NCI-H1092 treated with DMSO at 0.1 percent for 48 hours (cell line): ENCODE measurements at places on chromosomes 12 and 14.

DNA sequence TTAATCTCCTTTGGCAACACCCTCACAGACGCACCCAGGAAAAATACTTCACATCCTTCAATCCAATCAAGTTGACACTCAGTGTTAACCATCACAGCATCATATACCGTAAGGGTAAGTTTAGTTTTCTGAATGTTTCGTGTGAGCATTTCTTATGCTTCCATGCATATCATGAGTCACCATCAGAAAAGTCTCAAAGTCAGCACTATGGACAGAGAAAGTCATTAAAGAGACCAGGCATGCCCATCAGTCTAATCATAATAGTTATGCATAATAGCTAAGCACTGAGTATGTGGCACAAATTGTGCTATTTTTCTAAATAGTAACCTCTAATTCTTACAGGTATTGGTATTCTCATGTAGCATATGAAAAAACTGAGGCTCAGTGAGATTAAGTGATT, 158.8 kb upstream of the PRMT8 start:
- no peak for DNase-seq

- DNase-seq: no peak
Measured at GRCh38 chr12:10243818-10244520, 31.3 kb downstream of the GABARAPL1 start.

- DNase-seq: no peak
Measured at GRCh38 chr12:55760663-55761062, 17.7 kb downstream of the GDF11 start.

DNA sequence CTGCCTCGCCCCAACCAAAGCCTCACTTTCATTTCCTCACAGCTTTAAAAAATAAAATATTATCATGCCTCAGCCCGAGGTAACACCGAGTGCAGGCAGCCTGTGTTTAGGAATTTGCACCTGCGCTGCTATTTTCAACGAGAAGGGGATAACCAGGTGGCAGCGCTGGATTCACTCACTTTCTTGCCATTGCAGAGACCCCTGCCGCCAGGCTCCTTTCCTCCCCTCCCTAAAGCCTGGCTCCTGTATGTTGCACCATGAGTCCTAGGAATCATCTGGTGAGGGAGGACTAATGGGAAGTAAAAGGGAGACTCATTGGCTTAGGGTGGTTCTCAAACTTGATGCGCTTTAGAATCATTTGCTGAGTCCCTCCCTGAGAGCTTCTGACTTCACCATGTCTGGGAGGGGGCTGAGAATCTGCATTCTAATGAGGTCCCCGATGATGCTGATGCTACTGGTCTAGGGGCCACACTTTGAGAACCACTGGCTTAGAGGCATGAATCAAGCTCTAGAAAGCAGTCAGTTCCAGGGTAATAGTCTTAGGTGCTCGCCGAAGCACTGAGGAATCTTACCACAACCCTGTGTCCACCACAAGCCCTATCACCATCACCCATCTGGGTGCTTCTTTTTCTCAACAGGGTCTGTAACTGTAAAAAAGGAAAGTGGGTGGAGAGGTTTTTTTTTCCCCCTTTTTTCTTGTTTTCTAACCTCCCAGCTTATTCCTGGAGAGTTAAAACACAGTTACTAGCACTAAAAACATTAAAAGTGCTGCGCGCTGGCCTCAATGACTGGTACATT, 83.8 kb downstream of the SLC38A1 start:
- DNase-seq: no peak

DNA sequence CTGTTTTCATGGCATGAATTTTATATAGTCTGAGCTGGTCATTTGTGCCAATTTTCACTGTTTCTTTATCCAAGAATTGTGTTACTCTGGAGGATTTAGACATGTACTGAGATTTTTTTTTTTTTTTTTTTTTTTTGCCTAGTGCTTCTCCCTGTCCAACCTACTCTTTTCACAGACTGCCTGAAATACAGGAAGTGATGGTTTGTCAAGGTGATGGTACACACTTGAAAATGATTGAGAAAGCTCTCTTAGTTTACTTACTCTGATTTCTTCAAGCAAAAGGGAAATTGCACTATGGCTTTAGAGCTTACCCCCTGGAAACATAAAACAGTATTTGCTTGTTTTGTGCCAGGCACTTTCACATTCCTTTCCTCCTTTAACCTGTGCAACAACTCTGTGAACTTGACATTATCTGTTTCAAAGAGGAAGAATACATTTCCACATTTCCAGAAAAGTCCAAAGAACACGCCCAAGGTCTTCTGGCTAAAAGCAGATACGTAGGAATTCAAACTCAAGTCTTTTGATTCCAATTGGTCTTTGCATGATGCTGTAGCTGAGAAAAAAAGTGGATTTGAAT, 181.1 kb downstream of the SLC15A5 start:
- DNase-seq: no peak

DNA sequence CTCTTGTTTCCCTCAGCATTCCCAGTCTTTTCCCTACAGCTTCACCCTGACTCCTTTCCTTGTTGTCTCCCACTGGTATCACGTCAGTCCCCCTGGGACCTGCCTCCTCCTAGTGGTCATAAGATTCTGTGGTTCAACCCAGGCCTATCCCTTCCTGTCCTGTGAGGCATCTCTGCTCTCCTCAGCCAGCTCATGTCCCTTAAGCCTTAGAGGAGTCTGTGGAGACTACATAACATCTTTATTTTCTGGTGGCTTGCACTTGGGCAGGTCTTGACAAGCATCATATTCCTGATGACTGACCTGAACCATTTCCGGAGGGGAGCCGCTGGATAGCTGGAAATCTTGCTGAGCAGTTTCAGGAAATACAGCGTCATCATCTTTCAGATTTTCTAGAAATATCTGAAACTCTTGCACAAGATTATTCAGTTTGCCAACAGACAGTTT, 688 bp downstream of the C12orf71 start:
- DNase-seq: no peak

DNA sequence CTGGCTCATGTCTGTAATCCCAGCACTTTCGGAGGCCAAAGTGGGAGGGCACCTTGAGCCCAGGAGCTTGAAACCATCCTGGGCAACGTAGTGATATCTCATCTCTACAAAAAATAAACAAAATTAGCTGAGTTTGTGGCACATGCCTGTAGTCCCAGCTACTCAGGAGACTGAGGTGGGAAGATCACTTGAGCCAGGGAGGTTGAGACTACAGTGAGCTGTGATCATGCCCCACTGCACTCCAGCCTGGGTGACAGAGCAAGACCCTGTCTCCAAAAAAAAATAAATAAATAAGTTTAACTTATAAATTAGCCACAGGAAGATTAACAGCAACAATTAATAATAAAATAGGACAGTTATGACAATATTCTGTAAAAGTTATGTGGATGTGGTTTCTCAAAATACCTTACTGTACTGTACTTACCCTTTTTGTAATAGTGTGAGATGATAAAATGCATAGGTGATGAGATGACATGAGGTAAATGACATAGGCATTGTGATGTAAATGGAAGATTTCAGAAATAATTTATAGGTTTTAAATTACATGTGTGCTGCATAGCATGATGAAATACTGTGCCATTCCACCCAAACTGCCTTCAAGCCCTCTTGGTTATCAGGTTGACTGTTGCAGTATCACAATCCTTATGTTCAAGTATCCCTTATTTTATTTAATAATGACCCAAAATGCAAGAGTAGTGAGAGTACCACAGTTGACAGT, 22.0 kb downstream of the USP15 start:
- DNase-seq: no peak

DNA sequence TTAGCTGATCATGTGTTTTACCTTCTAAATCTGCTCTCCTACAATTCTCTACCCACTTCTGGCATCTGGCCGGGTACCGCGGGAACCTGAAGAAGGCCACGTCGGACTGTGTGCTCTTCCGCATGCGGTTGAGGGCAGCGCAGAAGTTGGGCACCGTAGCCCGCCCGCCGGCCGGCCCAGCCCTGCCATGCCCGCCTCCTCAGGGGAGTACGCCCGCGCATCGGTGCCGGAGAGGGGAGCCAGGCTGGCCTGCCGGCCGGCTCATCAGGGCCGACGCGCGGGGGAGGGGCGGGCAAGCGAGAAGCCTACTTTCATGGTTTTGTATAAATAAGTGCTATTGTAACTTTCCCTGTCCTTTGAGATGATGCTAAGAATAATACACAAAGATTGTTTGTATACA, 19.9 kb upstream of the ADAMTS20 start:
- DNase-seq: no peak

DNA sequence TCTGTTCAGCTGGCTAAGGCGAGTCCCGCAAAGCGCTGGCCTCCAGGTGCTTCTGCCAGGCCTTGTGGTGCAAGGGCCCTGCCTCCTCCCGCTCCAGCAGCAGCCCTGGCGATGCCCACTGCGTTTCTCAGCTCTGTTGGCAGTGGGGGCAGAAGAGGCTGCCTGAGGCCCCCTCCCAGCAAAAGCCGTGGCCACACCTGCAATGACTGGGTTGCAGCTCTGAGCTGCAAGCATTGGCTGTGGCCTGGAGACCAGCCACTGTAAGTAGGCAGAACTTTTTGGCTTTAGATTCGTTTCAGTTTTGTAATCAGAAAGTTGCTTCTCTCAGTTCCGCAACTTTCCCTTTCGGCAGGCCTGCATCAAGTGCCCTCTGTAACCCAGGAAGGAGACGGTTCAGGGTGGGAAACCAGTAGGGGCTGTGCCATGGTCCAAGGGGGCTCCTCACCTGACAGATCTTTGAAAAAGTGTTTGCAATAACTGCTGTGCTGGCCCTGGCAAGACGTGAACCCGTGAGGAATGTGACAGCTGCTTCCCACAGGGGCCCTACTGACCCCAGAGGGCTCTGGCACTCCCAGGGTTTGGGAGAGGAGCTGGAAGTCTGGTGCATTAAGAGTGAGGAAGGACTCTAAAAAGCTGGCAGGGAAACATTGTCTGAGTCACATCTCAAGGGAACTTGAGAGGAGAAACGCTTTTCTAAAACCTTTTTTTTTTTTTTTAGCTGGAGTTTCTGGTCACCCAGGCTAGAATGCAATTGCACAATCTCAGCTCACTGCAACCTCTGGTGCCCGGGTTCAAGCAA, 54.5 kb upstream of the MAX start:
- no peak for DNase-seq

DNA sequence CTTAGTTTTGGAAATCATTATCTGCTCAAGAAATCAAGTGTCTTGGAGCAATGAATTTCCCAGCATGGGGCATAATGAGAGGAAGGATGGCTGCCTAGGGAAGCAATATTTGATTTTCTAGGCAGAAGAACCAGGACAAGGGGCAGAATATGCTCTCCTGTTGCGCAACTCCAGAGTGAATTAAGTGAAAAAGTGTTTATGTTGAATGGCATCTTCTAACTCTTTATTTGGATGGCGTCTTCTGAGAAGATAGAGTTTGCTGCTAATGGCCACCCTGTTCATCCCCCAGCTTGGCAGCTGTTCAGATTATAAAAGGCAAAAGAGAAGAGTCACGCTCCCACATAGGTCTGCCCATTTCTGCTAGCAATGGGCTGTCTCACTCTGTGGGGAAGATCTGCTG, 1278.1 kb downstream of the AACS start:
- no peak for DNase-seq

DNA sequence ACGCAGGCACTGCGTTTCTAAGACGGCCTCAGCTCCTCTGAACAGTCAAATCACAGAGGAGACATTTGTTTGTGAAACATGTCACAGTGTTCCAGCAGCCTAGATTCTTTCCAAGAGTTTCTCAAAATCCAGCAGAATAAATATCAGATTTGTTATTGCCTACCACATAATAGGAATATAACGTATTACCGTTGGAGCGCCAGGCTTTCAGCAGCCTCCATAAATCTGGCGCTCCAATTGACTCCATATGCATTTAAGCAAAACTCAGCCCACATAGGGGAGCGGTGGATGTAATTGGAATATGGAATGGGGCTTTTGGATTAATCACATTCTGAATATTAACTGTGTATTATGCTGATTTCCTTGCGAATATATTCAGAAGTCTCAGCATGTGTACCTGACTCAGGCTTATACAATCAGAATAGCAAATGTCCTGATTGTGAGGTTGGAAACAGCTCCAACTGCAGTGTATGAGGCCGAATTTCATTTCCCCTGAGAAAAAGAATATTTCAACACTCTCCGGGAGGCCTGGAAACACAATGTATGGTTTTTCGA, 174.0 kb downstream of the ASCL4 start:
- no peak for DNase-seq

GRCh38 chr12:104964856-104965205, 6.7 kb upstream of the SLC41A2 start:
- no peak for DNase-seq

DNA sequence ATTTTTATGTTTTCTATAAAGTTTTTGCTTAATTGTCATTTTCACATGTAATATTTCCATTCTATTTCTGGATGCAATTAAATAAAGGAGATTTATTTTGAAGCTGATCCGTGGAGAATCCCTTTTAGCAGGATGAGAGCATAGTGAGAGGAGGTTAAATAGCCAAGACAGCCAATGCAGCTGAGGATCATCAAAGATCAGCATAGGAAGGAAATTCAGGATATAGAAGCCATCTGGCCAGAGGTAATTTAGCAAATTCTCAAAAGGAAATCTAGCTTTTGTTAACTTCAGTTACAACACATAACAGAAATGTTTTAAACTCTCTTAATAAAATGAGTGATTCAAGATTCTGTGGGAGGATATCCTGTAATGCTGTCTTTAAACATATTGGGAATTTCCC, 122.8 kb upstream of the PDE3A start:
- no peak for DNase-seq

DNA sequence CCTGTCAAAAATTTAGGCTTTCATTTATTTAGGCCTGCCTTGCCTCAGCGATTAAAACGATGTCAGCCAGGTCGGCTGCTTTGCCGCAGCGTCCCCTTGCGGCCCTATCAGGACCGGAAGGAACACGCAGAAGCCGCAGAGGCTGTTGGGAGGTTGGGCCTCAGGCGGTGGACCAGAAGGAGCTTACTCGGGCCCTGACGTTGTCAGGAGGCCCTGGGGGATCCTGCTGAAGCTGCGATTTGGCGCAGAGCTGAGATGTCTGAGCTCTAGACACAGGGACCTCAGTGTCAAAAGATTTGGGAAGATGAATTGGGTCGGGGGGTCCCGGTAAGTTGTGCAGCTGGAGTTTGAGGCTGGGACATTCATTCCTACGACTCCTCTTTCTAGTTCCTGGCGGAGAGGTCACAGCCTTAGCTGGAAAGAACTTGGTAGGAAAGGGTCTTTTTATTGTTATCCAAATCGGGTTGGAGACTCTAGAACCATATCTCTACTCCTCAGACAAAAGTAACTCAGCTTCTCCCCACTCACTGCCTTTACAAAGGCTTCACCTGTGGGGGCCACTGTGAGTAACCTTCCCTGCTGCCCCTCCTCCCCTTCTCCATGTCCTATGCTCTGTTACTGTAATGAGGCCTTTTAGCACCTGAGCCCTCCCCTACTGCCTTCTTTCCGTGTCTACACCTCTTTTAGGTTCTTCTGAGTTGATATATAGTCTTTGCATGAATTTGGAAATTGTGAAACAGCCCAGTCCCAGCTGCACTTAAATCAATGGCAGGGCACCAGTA, 6.6 kb upstream of the ABCD2 start:
- DNase-seq: no peak

GRCh38 chr12:93272997-93273396, 104.7 kb upstream of the NUDT4 start:
- DNase-seq: no peak
